Fibroblast of the conjunctiva (primary cell): ENCODE measurements at places on chromosomes 1 and 21.

GRCh38 chr1:48214820-48215219 is 7.7 kb upstream of the SLC5A9 start:
- no peak for DNase-seq

DNA sequence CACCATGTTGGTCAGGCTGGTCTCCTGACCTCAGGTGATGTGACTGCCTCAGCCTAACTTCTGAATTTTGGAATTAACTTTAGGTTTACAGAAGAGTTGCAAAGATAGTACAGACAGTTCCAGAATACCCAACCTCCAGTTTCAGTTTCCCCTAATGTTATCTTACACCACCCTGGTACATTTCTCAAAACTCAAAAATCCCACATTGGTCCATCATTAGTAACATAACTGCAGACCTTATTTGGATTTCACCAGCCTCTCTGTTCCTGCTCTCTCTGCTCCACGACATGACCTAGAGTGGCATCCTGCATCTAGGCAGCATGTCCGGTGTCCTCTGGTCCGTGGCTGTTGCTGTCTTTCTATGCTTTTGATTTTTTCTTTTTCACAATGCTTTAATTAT is 5.0 kb upstream of the ZC3H12A start:
- DNase-seq: no peak

DNA sequence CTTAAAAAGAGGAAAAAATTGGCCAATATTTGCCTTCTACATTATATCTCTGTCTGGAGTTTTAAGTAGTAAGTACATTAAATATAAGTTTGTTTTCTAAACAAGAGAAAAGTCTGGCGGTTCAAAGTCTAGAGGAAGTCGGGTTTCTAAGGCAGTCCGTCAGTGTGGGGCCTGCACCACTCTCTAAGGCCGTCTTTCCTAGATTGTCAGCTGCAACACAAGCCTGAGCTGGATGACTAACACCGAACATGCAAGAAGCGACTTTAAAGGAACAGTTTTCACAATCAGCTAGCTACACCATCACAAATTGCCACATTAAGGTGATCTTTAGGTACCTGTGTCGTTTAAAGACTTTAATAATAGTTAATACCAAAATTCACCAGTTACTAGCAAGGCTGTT is 19.6 kb downstream of the CCSAP start:
- no peak for DNase-seq

DNA sequence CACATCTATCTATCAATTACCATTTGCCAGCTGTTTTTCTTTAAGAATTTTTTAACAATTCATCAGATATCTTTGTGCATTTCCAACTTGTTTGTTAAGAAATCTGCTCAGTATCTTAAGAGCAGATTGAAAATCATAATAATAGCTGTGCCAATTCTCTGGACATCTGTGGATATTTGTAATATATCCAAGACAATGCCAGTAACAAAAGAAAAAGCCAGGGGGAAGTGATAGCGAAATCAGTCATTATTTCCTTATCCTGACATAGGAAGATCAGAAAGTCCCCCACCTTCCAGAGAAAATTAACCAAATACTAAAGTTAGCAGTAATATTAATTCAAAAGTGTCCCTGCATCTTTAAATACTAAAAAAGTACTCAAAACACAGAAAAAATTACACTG is 217.1 kb downstream of the RERE start:
- DNase-seq: no peak

- DNase-seq: peak; percentile 77
These were observed 101.2 kb downstream of the AKT3 start for GRCh38 chr1:243748706-243749283.

DNA sequence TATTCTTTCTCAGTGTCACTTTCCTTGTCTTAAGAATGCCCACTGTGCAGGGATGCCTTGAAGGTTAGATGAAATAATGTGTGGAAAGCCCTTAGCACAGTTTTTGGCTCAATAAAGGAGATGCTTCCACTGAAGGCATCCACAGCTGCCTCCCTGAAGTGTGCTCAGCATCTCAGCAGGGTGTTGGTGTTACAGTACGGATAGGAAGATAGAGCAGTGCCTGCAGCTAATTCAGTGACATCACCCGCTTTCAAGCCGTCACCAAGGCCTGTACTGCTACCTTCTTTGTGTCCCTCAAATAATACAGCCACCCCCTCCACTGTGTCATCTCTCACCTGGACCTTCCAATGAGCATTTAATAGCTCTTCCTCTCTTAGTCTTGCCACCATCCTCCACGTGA is 59.0 kb downstream of the NDUFS5 start:
- no peak for DNase-seq

- no peak for DNase-seq
These were observed 39.7 kb upstream of the LYST start for GRCh38 chr1:235906436-235906835.

DNA sequence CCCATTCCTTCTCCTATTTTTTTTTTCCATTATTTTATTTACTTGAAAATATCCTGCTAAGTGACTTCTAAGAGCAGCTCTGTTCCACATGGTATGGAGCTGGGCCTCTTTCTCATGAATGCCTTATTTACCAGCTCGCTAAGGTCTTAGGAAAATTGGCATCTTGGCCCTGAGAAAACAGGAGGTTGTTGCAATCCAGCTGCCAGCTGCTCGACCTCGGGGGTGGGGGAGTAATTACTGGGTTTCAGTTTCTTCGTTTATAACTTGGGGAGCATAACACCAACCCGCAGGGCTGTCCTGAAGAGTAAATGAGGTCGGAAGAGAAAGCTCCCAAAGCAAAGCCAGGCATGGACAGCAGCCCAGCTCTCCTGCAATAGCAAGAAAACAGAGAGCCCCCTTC is 176.3 kb downstream of the AJAP1 start:
- DNase-seq: no peak

DNA sequence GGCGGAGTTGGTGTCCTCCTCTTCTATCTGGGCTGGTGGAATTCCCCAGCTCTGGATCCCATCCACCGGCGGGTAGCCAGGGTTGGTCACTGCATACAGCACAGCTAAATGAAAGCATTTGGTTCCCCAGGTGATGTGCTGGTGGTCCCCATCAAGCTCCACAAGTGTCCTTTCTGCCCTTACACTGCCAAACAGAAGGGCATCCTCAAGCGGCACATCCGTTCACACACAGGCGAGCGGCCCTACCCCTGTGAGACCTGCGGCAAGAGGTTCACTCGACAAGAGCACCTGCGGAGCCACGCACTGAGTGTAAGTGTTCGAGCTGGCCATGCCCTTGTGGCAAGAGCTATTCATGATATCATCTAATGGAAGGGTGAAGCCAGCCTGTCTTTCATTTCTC is 15.9 kb downstream of the ZBTB8B start:
- no peak for DNase-seq

DNA sequence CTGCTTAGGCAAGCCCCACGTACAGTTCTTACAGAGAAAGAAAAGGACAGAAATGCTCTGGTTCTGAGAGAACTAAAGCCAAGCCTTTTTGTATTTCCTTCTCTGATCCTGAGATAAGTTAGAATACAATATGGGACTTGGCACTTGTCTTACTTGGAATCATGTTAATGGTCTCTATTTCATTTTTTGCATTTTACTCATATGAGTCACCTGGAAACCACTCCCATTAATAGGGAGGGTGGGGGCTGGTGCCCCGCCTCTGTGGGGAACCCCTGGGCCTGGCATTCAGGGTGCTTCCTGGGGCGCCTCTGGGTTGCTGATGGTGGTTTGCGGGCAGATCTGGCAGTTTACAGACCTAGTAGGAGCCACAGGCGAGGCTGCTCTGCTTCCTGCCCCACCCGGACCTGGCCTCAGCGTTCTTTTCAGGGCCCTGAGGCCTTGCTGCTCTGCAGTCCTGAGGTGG is 26.7 kb downstream of the TSPAN2 start:
- no peak for DNase-seq

GRCh38 chr1:106681939-106682522 is 374.4 kb upstream of the PRMT6 start:
- no peak for DNase-seq

GRCh38 chr1:199909137-199909536 is 118.4 kb upstream of the NR5A2 start:
- DNase-seq: no peak

GRCh38 chr1:62407398-62408009 is 29.3 kb upstream of the USP1 start:
- DNase-seq: peak; percentile 44

- no peak for DNase-seq
These were observed 20.4 kb downstream of the KCNH1 start for GRCh38 chr1:211113566-211113965.

DNA sequence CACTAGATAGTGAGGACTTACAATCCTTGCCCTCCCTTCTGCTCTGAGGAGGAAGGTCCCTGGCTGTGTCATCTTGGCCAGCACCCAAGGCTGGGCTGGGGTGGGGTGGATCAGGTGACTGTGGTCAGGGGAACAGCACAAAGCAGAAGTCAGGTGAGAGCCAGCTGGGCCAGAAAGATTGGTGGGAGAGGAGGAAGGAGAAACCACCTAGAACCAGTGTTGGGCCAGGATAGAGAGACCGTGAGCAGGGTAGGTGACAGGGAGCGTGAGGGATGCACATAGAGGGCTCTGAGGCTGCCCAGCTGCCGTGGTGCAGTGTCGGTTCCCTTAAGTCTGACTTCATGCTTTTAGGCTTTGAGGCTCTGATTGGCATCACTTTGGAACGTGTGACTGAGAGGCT is 22.7 kb downstream of the NCF2 start:
- no peak for DNase-seq

- no peak for DNase-seq
These were observed 112.3 kb downstream of the GLIS1 start for GRCh38 chr1:53626616-53627015.

DNA sequence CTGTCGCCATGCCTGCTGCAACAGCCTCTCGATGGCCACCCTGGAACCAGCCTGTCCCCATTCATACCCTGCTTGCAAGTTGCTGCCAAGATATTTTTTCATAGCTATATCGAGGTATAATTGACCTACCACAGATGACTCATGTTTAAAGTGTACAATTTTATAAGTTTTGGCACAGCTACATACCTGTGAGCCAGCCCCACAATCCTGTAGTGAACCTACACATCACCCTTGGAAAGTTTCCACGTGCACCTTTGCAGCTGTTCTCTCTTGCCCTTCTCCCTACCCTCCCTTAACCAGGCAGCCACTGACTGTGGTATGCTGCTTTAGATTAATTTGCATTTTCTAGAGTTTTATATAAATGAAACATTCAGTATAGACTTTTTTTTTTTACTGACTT is 23.0 kb upstream of the KCNJ6 start:
- DNase-seq: no peak

GRCh38 chr1:184971522-184972265 is 2.6 kb downstream of the NIBAN1 start:
- DNase-seq: no peak

DNA sequence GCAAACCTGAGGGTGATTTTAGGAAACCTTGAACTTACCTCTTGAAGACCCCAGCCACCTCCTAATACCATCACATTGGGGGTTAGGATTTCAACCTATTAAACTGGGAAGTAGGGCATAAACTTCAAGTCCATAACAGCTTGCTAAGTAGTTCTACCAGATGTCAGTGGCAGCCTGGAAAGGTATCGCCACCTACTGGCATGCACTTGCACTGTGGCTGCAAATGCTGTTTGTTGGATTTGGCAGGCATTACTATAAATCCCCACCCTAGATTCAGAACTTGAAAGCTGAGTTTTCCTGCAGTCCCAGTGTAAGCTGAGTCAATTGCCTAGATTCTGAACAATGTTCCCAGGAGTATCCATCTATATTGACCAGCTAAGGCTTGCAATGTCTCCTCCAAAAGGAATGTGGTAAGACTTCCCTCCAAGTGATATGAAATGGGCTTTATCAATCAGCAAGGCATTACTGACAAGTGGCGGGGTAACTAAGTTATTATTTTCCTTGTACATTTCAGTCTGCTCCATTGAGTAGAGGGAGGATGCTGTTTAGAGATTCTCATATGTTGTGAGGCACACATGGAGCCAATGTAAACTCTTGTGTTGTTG is 474.5 kb downstream of the PTPRC start:
- DNase-seq: peak; percentile 69

- peak; percentile 94 for DNase-seq
These were observed 134.7 kb downstream of the TGFBR3 start for GRCh38 chr1:91751275-91751674.

DNA sequence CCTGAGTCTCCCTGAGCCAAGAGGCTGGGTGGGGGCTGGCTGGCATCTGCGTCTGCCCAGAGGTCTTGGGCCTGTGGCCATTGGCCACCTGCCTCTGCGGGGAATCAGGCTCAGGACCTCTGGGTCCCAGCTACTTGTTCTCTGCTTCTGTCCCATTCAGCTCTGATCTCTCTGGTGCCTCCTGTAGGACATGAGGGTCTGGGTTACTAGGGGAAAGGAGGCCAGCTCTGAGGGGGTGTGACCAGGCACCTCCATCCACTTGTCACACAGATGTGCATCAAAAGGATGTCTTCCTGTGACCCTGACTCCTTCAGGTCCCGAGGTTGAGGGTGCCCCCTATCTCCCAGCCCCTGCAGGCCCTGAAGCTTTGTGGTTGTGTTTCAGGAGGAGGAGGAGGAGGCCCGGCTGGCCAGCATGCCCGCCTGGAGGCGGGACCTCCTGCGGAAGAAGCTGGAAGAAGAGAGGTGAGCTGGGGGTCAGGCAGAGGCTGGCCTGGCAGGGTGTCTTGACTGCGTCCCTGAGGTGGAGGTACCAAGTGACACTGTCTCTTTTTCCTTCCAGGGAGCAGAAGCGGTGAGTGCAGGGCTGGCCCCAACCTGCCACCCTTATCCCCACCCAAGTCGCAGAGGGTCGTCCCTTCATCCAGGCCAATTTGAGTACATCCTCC is 9.0 kb downstream of the TNFRSF25 start:
- no peak for DNase-seq

- no peak for DNase-seq
These were observed 29.1 kb upstream of the SLC25A33 start for GRCh38 chr1:9510130-9510529.

- no peak for DNase-seq
These were observed 19.0 kb upstream of the SUMO3 start for GRCh38 chr21:44836666-44837471.

DNA sequence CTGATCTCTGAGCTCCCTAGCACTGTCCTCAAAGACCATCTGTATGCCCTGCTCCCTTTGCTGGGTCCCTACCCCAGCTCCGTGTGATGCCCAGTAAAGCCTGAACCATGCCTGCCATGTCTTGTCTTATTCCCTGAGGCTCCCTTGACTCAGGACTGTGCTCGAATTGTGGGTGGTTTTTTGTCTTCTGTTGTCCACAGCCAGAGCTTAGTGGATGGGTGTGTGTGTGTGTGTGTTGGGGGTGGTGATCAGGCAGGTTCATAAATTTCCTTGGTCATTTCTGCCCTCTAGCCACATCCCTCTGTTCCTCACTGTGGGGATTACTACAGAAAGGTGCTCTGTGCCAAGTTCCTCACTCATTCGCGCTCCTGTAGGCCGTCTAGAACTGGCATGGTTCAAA is 5.7 kb downstream of the GSTM5 start:
- no peak for DNase-seq

GRCh38 chr1:34631126-34631525 is 123.7 kb upstream of the GJB5 start:
- DNase-seq: no peak

DNA sequence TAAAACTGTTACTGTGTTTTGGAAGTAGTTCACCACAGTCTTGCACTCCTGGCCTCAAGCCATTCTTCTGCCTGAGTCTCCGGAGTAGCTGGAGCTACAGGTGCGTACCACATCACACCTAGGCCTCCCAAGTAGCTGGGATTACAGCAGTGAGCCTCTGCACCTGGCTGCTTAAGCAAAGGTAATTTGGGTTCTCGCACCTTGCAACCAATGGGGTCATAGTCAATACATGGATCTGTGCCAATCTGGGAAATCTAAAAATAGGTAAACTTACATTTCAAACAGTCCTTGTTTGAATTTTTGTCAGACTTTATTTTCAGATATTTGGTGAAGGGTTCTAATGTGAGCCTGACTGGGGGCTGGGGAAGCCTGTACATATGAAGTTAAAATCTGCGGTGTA is 466.5 kb downstream of the PCP4 start:
- no peak for DNase-seq

- no peak for DNase-seq
These were observed 31.9 kb downstream of the MATN1 start for GRCh38 chr1:30691480-30691879.
